Renal pelvis (tissue), 12 donors: ENCODE measurements at places on chromosomes 1 and 21. TPM values are rescaled to one million over a fixed set of nuclear protein-coding genes. Genes with fewer than 3 reads are reported as not detected.

The USH2A gene
- polyA plus RNA-seq = 0.07 TPM

The SPATA45 gene
- 0.93 TPM for polyA plus RNA-seq

The TRIM17 gene
- polyA plus RNA-seq = 13.3 TPM

- DNase-seq = no peak
Measured at GRCh38 chr1:153262070-153262366, 2.5 kb downstream of the LORICRIN start.

- no peak for DNase-seq
Measured at GRCh38 chr1:75985827-75986226, 53.6 kb upstream of the ASB17 start.

DNA sequence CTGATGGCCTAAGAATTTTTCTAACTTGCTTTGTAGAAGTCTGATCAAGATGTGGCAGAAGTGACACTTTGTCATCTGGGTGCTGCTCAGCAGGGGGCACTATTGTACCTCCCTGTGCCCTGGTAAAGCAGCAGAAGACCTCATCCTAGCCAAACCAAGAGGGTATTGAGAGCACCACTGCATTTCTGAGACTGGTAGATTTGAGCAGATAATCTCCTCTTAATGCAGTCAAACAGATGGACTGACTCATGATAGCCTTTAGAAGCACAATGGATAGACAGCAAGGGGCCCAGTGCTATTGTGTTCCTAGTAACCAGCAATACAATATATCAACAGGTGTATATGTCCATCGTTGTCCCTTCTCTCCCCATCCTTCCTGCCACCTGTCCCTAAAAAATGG, 5.7 kb downstream of the TPM3 start:
- peak; percentile 40 for DNase-seq

- DNase-seq = no peak
Measured at GRCh38 chr1:220386494-220387195, 114.4 kb upstream of the RAB3GAP2 start.
